Lower leg skin (tissue), 4 donors: ENCODE measurements at places on chromosomes 5 and 9.

DNA sequence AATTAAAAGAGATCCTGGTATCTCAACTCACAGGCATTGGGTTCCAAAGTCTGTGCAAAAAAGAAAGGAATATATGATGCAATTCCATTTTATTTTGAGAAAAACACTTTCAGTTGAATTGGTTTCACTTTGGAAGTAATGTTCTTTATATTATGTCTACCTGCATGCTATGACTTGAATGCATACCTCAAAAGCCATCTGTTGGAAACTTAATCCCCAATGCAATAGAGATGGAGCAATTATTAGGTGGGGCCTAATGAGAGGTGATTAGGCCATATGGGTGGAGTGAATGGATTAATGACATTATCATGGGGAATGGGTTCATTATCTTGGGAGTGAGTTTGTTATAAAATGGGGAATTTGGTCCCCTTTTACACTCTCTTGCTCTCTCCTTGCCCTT lies 293.3 kb downstream of the CSNK1G3 start:
- no peak for DNase-seq

DNA sequence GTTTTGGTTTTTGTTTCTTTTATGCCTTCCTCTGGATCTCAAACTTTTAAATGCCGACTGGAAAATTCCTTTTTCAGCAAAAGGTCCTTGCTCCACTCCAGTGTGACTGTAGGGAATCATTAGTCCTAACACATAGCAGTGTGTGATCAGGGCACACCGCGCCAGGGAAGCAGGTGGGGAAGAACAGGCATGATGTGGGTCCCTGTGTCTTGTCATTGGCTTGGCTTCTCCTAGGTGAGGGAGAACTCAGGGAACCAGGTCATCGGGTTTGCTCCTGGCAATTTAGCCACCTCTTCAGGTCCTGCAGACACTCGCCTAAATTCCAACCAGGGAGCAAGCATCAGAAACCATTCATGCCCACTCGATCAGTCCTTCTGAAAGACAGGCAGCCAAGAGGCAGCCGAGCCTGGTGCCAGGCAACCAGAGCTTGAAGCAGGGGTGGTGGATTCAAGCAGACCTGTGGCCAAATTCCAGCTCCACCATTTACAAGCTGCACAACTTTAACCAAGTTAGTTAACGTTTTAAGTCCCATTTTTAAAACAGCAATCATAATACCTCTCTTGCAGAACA lies 514.2 kb downstream of the BNC2 start:
- DNase-seq: peak; percentile 77

- no peak for DNase-seq
These were observed 1193.3 kb upstream of the CDH6 start for GRCh38 chr5:30000231-30000630.

GRCh38 chr5:122007546-122007945 lies 45.8 kb downstream of the SRFBP1 start:
- no peak for DNase-seq

GRCh38 chr9:86604741-86605140 lies 250.5 kb upstream of the TUT7 start:
- no peak for DNase-seq

GRCh38 chr5:148606296-148606695 lies 48.0 kb downstream of the HTR4 start:
- no peak for DNase-seq

- no peak for DNase-seq
These were observed 601.5 kb downstream of the ANXA1 start for GRCh38 chr9:73753171-73753570.

DNA sequence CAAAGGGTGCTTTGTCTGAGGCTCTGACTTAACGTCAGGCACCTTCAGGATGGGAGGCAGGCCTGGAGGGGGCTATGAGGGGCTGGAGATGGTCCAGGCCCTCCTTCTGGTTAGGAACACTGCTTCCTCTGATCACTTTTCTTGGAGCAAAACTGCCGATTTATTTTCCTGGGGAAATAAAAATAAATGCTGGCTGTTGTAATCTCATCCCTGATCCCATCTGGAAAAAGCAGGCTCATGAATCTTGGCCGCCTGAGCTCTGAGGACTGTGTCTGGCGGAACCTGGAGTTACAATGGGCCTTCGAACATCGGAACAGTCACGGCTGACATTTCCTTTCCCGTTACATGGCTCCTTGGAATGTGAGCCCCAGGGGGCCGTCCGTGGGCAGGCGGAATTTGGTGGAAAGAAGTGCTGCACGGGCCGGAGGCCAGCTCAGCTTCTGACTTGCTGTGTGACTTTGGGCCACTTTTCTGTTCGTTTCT lies 157.8 kb downstream of the RGS3 start:
- peak; percentile 69 for DNase-seq

GRCh38 chr5:169895926-169896325 lies 84.4 kb downstream of the INSYN2B start:
- no peak for DNase-seq

DNA sequence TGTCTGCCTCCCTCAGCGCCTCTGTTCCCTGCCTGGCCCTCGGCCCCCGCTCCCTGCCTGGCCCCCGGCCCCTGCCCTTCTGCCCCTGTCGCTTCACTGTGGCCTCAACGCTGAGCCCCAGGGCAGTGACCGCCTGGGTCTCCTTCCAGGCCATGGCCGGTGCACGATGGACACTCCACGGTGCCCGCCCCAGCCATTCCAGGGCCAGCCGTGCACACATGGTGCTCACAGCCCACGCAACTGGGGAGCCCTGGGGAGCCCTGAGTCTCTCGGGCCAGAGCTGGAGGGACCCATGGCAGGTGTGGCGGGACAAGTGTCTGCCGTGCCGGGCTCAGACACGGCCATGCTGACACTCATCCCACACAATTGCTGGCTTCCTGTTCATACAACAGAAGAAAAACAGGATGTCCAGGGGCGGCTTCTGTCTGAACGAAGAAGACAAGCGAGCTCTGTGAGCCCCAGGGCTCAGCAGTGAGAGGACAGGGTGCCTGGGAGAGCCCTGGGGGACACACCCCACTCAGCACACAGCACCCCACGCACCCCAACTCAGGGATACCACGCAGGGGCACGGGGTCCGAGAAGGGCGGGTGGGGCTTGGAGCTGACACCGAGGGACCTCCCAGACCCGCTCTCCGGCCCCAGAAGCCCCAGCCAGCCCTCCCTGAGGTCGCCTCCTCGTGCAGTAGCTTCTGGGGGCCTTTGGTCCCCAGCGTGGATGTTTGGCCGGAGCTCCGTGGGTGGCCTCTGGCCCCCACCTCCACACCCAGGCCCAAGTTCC lies 35.7 kb downstream of the EXD3 start:
- no peak for DNase-seq

- no peak for DNase-seq
These were observed 22.2 kb upstream of the GFPT2 start for GRCh38 chr5:180375291-180375690.

GRCh38 chr9:134360180-134360759 lies 34.0 kb downstream of the RXRA start:
- DNase-seq: no peak

GRCh38 chr5:107284822-107285525 lies 385.8 kb downstream of the EFNA5 start:
- no peak for DNase-seq

DNA sequence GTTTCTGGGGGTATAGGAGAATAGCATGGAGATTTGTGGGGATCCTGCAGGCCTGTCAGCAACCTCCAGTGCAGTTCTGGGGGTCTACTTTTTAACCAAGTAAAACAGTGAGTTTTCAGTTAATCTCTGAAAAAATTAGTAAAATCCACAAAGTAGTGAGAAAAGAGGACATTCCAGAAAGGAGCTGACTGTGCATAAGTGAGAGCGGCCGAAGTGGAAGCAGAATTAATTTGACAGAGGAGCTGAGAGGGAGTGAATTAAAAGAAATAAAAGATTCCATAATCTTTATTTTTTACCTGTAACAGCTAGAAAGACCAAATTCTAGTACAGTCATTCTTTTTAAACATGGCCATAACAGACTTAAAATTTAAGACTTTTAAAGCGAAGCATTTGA lies 149.2 kb downstream of the SGCD start:
- DNase-seq: no peak

GRCh38 chr9:92535940-92536850 lies at the start of gene ECM2:
Gene ECM2 (minus strand): TSS chr9:92535990. CDS start chr9:92522866, 13,124 bp downstream.
- DNase-seq: no peak

DNA sequence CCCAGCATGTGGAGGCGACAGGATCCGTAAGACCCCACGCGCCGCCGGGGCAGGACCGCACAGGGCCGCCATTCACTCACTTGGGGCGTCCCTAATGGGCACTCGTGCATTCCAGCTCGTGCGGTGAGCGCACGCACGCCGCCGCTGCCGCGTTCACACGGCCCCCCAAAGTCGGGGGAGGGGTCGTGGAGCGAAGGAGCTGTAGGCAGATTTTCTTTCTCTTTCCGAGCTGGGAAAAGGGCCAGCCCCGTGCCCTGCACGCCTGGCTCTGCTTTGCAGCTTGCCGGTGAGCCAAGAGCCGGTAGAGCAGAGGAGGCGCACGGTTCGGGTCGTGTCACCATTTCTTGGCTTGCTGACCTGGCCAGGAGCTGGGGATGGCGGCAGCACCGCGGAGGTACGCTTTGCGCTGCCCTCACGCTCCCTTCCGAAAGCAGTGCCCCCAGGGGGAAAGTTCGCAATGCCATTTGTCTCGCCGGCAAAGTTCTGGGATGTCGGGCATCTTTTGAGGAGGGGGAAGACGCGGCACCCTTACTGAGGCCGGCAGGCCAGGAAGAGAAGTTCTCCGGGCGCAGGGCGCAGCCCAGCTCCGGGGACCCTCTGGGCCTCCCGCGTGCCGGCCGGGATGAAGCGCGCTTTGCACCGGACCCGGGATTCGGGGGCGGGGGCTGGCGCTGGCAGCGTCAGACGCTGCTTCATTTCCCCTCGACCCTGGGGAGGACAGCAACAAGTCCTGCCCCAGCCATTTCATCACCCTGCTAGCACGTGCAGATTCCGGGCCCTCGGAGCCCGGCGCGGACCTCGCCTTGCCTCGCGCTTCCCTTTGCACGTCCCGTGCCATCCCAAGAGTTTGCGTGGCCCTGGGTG lies 898 bp downstream of the STC2 start:
- DNase-seq: peak; percentile 86

GRCh38 chr5:907366-907910 lies 14.8 kb downstream of the TRIP13 start:
- DNase-seq: no peak

- DNase-seq: no peak
These were observed 26.2 kb upstream of the HMCN2 start for GRCh38 chr9:130239363-130239695.

GRCh38 chr5:68818057-68818695 lies 275.6 kb upstream of the SLC30A5 start:
- DNase-seq: no peak

DNA sequence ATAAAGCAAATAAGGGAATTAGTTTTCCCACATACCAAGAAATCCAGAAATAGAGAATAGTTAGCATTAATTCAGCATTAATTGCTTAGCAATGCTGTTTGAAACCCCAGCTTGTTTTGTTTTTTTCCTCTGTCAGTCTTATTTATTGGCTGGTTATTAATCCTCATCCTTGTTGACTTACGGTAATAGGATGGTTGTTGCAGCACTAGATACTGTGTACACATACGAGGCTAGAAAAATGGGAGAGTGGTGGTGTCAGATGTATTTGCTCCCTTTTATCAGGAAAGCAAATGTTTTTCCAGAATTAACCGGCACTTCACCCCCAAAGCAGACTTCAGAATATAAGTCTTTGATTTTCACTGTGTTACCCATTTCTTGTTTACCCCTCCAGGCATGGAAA lies 60.4 kb downstream of the ERBIN start:
- no peak for DNase-seq

GRCh38 chr5:39193553-39194465 lies 25.6 kb downstream of the FYB1 start:
- no peak for DNase-seq

DNA sequence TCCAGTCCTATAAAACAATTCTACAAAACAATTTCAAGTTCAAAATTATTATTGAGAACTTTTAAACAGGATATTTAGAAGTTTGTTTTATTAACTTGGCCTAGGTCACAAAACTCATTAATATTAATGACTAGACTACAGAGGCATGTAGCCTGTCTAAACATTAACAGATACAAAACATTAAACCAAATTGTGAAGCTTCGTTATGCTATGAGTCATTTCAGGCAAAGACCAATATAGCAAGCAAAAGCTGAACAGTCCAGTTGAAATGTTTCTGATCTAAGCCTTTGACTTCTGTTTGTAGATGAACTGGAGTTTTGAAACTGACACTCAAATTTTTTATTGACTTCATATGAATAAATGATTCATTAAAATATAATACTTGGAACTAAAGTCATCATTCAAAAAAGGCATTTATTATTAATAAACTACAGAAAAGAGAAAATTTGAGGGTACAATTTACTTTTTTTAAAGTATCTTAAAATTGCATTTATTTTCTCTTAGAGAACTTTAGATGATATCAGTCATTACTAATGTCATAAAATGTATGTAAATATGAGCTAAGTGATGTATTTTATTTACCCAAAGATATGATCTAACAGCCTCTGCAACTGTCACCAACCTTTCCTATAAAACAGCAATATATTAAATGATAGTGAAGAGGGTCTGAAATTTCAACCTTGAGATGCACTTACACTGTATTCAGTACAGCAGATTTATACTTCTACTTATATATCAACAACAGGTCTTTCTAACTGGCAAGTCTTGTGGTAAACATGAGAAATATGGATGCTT lies 188.8 kb downstream of the COMMD10 start:
- DNase-seq: no peak

DNA sequence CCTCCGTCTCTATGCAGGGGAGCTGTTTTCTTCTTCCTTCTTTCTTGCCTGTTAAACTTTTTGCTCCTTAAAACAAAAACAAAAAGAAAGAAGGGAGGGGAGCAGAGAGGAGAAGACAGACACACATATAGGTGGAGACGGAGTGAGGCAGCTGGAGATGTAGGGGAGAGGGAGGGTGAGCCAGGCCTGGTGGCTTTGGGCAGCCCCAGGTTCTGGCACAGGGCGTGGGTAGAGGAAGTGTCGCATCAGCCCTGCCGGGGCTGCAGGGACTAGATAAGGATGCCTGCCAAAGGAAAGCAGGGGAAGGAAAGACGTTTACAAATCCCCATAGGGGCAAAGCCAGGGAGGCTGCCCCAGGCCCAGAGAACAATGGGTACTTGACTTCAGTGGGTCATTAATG lies 38.7 kb upstream of the PTGS1 start:
- no peak for DNase-seq

DNA sequence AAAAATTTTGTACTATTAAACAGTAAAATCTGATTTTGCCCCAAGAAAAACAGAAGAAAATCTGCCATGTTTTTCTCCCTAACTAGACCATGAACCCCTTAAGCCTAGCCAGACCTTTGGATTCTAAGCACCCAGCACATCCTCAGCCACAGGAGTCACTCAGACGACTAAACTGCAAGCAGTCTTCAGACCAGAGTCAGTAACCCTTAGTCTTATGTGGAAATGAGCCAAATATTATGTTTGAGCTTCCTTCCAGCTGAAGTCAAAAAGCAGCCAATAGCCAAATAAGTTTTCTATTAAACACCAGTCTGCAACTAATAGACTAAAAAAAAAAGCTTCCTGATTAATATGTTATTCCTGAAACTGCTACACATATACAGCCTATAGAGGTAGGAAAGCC lies 47.4 kb downstream of the GOLPH3 start:
- DNase-seq: no peak

DNA sequence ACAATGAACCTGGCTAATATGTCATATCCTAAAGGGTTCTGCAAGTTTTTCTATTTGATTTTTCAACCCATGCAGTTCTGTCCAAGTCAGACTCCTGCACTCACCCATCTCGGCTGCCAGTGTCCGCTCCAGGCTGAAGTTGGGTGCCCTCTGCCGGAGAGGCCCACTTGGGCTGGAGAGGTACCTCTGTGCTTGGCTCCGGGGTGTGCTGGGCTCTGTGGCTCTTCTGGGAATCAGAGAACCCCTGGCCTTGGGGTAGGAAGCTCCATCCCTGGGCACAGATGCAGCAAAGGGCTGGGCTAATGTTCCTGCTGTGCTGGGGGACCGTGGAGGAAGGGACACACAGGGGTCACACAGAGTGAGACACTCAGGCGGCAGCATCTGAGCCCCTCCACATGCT lies 26.2 kb downstream of the ORM2 start:
- DNase-seq: no peak
